ENCODE measurements at places on chromosomes 1 and 21.

GRCh38 chr1:37399830-37400464, 74.4 kb upstream of the ZC3H12A start:
- DNase-seq: no peak

GRCh38 chr1:151729966-151730291, 8.6 kb downstream of the RIIAD1 start:
- no peak for DNase-seq

DNA sequence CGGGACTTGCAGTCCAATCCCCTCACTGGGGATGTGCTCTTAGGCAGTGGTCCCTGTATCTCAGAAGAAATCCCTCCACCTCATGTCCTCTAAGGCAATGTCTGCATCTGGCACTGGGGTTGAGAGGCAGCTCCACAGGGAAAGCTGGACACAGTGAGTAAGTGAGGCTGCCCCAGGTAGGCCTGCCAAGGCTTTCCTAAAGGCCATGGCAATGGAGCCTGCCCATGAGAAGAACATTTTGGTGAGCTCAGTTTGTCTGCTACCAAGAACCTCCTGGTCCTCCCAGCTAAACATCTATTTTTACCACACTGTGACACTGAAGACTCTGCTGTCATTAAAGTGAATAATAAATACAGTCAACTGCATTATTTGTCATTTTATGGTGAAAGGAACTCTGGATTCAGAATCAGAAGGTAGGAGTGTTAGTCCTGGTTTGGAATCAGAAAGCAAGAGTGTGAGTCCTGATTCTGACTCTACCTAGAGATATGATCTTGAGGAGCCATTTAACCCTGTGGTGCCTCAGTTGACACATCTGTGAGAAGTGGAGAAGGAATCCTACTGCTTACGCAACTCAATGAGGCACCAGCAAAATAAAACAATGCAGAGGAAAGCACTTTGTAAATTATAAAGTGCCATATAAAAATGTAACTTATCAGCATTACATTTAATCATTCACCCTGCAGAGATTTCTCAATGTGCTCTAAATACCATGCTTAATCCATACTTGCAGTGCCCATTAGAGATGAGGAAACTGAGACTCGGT, 41.0 kb downstream of the TBX15 start:
- no peak for DNase-seq

GRCh38 chr1:163836481-163836880, 514.7 kb downstream of the NUF2 start:
- DNase-seq: no peak

- DNase-seq: no peak
Observed at GRCh38 chr1:233010146-233010545, 59.7 kb downstream of the NTPCR start.

GRCh38 chr1:12485231-12486058, 132.6 kb downstream of the DHRS3 start:
- no peak for DNase-seq

All from NCI-H1105 (cell line).